ENCODE measurements at places on chromosomes 2 and 18. TPM values are rescaled to one million over a fixed set of nuclear protein-coding genes. Genes with fewer than 3 reads are reported as not detected.
A peak's percentile ranks its signal among the peaks of the same experiment; 100 is the strongest.

Gene TSGA10
- 5.9 TPM for total RNA-seq

Gene DSG1
- total RNA-seq: 0.83 TPM

Gene DNAJC5G
- 3.3 TPM for total RNA-seq

Gene TNFRSF11A
- total RNA-seq: 1.6 TPM

Gene LONRF2
- total RNA-seq: 25.7 TPM

Gene IFIH1
- total RNA-seq: 4.5 TPM

Gene UGT1A5
- total RNA-seq: not detected

Gene RPIA
- total RNA-seq: 14.3 TPM

Gene NUP35
- 8.1 TPM for total RNA-seq

Gene KRTCAP3
- total RNA-seq: not detected

Gene TUBB6
- total RNA-seq: 123 TPM

DNA sequence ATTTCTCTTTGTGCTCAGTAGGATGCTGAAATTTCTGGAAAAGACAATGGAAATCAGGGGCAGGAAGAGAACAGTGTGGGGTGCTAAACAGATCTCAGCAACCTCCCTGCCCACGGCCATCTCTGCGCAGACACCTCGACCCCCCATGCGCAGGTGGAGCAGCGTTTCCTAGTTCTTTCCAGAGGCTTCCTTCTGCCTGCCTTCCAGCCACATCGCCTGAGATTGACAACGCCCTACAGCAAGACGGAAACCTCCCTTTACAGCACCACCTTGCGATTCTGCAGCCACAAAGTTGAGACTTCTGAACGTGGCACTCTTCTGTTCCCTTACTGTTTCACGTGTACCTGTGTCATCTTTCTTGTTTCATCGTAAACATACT, 31.4 kb upstream of the CASP8 start:
- no peaks in the 10 kb centered on the region for H3K27me3 ChIP-seq
- H3K4me3 ChIP-seq: no peak overlapping the region
- no peaks in the 10 kb centered on the region for H3K36me3 ChIP-seq

DNA sequence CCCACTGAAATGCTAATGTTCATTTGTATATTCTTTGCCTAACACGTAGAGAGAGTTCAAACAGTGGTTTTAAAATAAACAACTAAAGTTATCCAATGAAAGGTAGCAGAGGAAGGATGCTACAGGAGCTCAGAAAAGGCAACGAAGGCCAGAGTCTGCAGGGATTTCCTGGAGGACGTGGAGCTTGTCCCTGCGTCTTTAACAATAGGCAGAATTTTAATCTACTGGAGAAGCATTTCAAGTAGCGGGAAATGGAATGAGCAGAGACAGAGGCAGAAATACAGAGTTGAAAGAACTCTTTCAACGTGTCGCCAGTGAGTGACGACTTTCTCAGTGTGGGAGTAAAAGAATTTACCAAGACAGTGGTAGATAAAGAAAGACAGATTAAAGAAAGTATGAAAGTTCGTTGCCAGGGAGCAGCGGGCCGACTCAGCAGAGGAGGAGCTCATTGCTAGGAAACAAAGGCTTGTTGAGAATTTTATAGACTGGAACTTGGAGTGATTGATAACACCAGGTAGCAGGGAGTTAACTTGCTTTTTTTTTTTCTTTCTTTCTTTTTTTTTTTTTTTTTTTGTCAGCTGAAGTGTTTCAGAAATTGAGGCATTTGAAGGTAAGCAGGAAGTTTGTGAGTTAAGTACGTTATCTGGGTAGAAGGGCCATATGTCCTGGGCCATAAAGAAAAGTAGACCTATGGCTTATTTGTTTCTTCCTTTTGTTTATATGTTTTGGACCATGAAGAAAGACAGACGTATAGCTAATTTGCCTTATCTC, 625 bp upstream of the NBAS start:
- H3K4me1 ChIP-seq: peaks cover 28% of the 10 kb centered on the region
- peak overlapping the region; percentile 82 for H3K27ac ChIP-seq
- H3K27me3 ChIP-seq: no peaks in the 10 kb centered on the region
- peak overlapping the region; percentile 70 for H3K4me3 ChIP-seq
- no peaks in the 10 kb centered on the region for H3K36me3 ChIP-seq

DNA sequence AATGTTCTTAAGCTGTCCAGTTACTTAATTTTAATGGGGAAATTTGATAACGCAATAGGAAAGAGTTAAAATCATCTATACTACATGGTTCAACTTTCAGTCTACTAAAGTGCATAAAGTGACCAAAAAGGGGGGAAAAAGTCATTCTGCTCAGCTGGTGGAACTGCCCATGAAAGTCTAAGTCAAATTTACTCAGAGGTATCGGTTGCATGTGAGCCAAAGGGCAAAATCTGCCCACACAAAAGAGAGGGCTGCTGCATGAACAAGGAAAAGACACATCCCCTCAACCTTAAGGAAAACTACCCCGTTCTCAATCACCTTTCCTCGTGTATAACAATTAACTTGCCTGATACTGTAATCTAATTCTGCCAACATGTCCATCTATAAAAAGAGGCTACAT, 126.1 kb downstream of the TCF4 start:
- no peak overlapping the region for H3K27ac ChIP-seq
- no peaks in the 10 kb centered on the region for H3K27me3 ChIP-seq
- DNase-seq: no peak
- H3K4me1 ChIP-seq: no peaks in the 10 kb centered on the region

- H3K4me1 ChIP-seq: no peaks in the 10 kb centered on the region
- H3K27me3 ChIP-seq: peaks cover 65% of the 10 kb centered on the region
- no peak for DNase-seq
- no peak overlapping the region for H3K27ac ChIP-seq
- H3K36me3 ChIP-seq: no peaks in the 10 kb centered on the region
Observed at GRCh38 chr2:25164561-25164960, 3.8 kb downstream of the POMC start.

- H3K27ac ChIP-seq: no peak overlapping the region
- no peak for DNase-seq
- H3K4me3 ChIP-seq: peak overlapping the region; percentile 53
- H3K4me1 ChIP-seq: no peaks in the 10 kb centered on the region
Observed at GRCh38 chr2:23662941-23663920, 263.7 kb downstream of the ATAD2B start.

- H3K36me3 ChIP-seq: no peaks in the 10 kb centered on the region
- no peak overlapping the region for H3K27ac ChIP-seq
- H3K27me3 ChIP-seq: no peaks in the 10 kb centered on the region
- H3K4me1 ChIP-seq: no peaks in the 10 kb centered on the region
Observed at GRCh38 chr2:183088061-183088460, 9.5 kb downstream of the DUSP19 start.

- H3K36me3 ChIP-seq: no peaks in the 10 kb centered on the region
- H3K4me3 ChIP-seq: no peak overlapping the region
- no peak overlapping the region for H3K27ac ChIP-seq
Observed at GRCh38 chr2:29627279-29627711, 294.1 kb downstream of the ALK start.

GRCh38 chr2:137886083-137886831, 78.0 kb upstream of the HNMT start:
- H3K27ac ChIP-seq: no peak overlapping the region
- H3K4me1 ChIP-seq: no peaks in the 10 kb centered on the region
- no peak for DNase-seq
- no peak overlapping the region for H3K4me3 ChIP-seq
- no peaks in the 10 kb centered on the region for H3K36me3 ChIP-seq

DNA sequence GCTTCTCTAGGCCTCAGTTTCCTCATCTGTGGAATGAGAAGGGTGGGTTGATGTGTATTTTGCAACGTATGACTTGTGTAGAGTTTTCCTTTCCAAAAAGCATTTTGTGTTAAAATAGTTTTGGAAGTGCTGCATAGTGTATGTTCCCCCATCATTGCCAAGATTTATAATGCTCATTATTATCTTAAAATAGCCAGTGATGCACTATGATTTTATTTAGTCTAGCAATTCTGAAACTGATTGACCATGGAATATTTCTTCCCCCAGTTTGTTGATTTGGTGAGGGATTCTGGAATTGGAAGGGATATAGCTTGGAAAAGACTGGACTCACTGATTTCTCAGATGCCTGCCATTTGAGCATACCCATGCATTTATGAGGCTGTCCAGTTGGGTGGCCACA, 130.6 kb downstream of the CCDC85A start:
- H3K27ac ChIP-seq: peak overlapping the region; percentile 16
- no peaks in the 10 kb centered on the region for H3K27me3 ChIP-seq
- DNase-seq: no peak
- H3K36me3 ChIP-seq: no peaks in the 10 kb centered on the region
- peaks cover 30% of the 10 kb centered on the region for H3K4me1 ChIP-seq
- no peak overlapping the region for H3K4me3 ChIP-seq

GRCh38 chr18:23593720-23594119, 7.4 kb upstream of the NPC1 start:
- no peak for DNase-seq
- no peaks in the 10 kb centered on the region for H3K4me1 ChIP-seq
- peaks cover 2% of the 10 kb centered on the region for H3K27me3 ChIP-seq
- no peak overlapping the region for H3K27ac ChIP-seq
- no peaks in the 10 kb centered on the region for H3K36me3 ChIP-seq

Data from heart left ventricle (tissue), 16 donors.